RWPE2 (cell line): ENCODE measurements at places on chromosomes 6 and 20.
A peak's percentile ranks its signal among the peaks of the same experiment; 100 is the strongest.

- no peak for DNase-seq
Observed at GRCh38 chr6:83311231-83311630, 118.1 kb downstream of the RWDD2A start.

DNA sequence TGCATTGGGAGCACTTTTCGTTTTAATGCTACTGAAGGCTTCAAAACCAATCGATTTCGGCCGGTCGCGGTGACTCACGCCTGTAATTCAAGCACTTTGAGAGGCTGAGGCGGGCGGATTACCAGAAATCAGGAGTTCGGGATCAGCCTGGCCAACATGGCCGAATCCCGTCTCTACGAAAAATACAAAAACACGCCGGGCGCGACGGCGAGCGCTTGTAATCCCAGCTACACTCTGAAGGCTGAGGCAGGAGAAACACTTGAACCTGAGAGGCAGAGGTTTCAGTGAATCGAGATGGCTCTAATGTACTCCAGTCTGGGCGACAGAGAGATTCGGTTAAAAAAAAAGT is 58.4 kb downstream of the TRIM38 start:
- peak; percentile 72 for DNase-seq

- peak; percentile 81 for DNase-seq
Observed at GRCh38 chr20:38805958-38806854, 709 bp downstream of the PPP1R16B start.

DNA sequence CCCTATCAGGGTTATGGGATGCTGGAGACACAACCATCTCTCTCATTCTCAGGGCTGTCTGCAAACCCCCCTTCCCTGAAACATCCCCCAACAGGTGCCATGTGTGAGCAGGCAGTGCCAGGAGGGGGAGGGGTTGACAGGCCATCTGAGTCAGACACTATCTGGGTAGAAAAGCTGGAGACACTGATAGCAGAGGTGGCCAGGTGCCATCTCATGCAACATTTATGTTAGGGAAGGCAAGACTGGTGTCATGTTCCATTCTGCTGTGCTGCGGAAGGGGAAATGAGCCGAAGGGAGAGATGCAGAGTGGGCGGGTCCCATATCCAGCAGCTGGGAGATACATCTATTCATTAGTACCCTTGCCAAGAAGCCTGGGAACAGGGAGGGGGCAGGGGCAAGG is 3.5 kb downstream of the LHFPL5 start:
- no peak for DNase-seq

- DNase-seq: no peak
Observed at GRCh38 chr6:3881711-3882421, 32.7 kb downstream of the FAM50B start.

DNA sequence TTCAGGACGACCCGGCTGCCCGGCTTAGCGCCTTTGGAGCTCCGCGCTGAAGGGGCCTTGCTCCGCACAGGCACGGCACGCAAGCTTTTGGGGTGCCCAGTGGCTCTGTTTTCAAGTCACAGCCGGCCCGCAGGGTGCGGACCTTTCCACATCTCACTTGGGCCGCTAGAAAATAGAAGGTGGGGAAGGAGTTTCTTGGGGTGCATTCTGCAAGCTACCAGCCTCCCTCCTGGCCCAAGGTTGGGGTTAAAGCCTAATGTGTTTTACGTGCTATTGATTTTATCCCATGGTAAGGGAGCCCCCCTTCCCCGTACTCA is 561 bp downstream of the KAT14 start:
- no peak for DNase-seq

DNA sequence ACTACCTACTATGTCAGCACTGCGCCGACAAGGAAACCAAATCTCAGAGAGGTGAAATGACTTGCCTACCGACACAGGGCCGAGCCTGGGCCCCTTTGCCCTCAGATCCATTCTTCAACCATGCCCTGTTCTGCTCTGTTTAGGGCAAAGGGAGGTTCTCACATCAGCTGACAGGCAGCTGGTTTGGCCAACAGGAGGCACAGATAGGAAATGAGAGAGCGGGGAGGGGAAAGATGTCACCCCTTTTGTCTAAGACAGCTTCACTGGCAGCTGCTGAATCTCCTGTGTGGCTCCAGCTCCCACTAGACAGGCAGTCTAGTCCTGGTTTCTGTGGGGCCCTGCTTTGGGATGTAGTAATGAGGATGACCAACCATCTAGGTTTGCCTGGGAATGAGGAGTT is 158.7 kb downstream of the TMEM200A start:
- no peak for DNase-seq

DNA sequence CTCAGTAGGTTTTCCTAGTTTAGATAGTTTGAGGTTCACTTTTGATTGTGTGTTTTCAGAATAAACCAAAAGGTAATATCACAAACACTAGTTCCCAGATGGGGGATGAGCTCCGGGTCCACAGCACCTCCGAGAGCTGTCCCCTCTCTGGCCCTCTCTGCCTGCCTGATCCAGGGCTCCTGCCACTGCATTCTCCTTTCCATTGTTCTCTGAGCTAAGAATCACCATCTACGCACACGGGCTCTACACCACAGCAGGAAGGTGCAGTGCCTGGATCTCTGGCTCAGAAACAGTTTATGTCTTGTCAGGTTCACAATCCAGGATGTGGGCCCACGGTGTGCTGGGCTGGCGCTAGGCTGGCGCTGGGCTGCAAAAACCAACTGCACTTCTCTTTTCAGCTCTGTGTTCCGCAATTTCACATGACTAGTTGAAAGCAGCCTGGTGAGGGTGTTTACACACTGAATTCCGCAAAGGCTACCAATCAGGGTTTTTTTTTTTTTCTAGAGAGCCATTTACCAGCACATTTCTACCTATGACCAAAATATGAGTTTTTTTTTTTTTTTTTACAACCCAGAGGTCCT is 167.5 kb downstream of the SOD2 start:
- no peak for DNase-seq

DNA sequence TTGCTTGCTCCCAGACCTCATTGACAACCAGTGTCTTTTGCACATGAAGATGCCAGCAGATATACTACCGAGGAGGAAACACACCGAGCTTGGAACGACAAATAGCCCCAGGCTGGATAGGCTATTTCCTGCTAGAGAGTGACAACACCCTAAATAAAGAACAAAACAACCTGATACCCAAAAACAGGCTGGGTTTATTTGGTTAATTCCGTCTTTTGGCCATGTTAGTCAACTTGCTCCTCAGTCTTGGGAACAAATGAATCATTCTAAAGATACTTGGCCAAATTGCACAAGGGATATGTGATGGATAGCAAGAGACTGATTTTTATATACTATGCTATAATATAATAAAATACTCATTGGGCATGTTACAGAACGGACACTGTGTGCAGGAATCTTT is 11.5 kb upstream of the MUC22 start:
- DNase-seq: no peak

DNA sequence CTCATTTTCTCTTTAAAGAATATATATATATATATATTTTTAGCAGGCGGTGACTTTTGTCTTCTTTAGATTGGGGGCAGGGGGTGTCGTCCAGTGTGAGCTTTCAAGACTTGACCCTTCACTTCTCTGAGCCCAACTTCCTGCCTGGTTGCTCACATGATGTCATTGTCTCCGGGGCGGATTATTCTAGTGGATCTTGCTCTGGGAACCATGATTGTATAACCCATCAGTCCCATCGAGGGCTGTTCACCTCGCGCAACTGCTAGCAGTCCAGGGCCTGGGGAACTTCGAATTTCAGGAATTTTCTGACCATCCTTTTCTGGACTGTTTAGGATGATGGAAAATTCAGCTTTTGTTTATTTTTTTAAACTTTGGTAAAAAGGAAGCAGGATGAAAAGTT is 1.0 kb downstream of the IGF2R start:
- no peak for DNase-seq

DNA sequence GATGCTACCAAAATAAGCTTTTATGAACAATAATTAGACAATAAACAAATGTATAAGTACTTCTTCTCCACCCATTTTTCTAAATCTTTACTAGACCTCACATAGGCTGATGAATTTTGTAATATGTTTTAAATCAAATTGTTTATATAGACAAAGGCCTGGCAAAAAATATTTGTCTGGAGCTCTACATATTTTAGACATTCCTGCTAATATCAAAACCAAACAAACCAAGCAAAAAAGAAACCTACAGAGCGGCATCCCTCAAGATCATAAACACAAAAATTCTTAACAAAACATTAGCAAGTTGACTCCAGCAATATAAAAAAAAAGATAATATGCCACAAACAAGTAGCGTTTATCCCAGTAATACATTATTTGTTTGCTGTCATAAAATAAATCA is 87.2 kb downstream of the ADAT2 start:
- no peak for DNase-seq

DNA sequence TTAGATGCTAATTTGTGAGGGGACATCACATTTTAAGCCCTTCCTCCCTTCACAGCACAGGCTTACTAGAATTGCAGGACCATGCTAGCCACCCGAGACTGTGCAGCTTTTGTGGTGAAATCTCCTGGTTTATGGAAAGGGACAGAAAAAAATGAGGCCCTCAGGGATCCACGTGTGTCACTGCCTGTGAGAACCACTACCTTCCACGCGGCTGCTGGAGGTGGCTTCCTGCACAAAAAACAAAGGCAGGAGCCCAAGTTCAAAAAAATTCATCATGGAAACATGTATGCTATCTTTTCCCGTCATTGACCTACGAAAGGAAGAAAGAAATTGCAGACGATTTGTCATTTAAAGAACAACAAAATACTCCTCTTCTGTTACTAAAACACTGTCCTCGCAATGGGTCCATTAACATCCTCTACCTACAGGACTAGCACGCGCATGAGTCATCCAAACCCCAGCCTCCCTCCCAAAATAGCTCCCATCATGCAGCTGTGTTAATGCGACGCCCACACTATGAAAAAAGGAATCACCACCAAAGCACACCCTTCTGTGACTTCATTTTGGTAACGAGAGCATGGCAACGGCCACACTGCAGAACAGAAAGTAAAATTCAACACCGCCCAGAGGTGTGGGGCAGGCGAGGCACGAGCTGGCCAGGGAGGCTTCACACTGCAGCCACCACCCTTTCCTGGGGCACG is 45.7 kb downstream of the RAMACL start:
- no peak for DNase-seq

- no peak for DNase-seq
Observed at GRCh38 chr6:140001005-140001404, 626.6 kb upstream of the CITED2 start.

- no peak for DNase-seq
Observed at GRCh38 chr6:15804164-15805154, 141.6 kb upstream of the DTNBP1 start.

GRCh38 chr6:53431704-53432103 is 83.0 kb upstream of the ELOVL5 start:
- no peak for DNase-seq

DNA sequence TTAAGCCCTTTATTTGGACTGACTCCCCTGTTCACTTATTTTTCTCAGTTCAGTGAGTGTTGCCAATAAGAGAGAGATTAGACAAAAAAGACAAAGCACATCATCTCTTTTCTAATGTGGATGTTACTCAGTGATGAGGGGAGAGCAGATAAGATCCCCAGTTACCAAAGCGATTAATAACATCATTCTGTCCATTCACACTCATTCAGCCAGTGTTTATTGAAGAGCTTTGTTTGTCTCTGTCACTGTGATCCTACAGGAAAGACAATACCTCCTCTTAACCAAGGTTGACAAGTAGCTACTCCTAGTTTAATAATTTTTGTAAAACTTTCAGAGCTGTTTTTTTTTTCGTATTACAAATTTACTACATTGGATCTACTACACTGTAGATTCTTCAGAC is 163.0 kb downstream of the EYA4 start:
- no peak for DNase-seq

DNA sequence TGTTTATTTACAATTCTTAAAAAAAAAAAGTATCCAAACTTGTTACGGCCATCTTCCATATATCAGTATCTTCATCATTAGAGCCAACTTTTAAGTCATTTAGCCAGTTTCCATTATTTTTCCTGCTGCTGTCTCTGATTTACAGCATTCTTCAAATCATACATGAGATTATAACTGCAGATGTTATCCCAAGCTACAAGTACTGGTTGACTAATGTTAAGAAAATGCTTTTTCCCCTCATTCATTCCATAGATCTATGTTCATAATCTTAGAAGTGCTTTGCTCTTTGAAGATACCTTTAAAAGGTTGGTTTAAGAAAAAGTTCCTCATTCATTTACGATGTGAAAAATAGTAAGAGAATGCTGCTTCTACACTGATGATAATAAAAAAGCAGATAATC is 158.7 kb downstream of the RNGTT start:
- DNase-seq: no peak

DNA sequence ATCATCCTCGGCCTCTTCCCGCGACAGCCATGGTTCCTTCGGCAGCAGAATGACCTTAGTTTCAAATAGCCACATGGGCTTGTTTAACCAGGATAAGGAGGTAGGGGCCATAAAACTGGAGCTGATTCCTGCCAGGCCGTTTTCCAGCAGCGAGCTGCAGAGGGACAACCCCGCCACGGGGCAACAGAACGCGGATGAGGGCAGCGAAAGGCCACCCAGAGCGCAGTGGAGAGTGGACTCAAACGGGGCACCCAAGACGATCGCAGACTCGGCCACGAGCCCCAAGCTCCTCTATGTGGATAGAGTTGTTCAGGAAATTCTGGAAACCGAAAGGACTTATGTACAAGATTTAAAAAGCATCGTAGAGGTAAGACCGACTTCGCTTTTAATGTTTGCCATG is 131.8 kb upstream of the MTHFD1L start:
- DNase-seq: no peak

DNA sequence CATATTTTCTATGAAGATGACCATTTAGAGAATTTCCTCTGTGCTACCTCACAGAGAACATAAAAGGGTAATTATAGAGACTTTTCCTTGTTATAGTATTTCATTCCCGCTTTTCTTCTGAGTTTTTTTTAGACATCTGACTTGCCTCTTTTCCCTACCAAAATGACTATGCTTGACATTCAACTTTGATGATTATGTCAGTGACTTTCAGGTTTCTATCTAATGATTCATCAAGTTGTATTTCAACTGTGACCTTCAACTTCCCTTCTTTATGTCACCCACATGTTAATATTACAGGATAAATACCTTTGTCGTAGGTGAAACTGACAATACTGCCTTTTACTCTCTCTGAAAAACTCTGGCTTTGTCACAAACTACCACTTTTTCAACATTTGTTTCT is 95.3 kb downstream of the MLIP start:
- no peak for DNase-seq
